ENCODE measurements at places on chromosomes 1 and 21.

DNA sequence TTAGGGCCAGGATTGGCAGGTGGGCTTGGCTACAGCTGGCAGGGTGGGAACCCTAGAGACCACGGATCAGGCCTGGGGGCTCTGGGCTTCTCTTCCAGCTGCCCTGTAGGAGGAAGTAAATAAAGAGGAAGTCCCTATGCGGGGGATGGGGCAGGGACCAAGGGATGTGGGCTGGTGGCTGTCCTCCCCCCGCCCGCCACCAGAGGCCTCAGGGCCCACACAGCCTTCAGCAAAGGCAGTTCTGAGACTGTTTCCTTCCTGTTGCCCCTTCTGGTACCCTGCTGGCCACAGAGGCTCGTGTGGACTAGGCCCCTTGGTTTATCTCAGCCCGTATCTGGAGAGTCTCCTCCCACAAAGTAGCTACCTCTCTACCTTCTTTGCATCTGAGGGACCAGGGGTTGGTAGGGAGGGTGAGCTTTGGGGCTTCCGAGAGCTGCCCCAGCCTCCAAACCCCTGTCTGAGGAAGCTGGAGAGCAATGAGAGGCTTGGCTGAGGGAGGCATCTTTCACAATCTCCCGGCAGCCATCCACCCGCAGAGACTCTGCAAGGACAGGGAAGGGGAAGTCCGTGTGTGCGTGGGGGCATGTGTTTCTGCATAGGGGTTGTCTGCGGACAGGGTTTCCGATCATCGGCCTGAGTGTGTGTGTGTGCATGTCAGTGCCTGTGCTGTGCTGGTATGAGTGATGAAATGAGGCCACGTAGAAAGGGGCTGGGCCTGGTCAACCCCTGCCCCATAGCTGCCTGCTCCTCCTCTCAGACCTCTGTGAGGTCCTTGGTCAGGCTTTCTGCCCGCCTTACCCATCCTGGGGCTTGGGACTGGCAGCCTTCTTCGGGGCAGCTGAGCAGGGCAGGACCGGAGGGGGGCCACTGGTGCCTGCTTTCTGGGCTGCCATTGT is 12.5 kb downstream of the RPS6KA1 start:
- no peak for DNase-seq

DNA sequence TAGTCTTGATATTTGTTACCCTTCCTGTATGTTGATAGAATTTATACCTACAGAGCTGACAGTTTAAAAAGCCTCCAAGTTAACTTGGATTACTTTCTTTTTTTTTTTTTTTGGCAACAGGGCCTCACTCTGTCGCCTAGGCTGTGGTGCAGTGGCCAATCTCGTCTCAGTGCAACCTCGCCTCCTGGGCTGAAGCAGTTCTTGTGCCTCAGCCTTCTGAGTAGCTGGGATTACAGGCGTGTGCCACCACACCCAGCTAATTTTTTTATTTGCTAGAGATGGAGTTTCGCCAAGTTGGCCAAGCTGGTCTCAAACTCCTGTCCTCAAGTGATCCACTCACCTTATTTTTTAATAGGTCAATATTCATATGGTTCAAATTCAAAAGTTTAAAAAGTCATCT is 32.7 kb downstream of the WDTC1 start:
- DNase-seq: no peak

DNA sequence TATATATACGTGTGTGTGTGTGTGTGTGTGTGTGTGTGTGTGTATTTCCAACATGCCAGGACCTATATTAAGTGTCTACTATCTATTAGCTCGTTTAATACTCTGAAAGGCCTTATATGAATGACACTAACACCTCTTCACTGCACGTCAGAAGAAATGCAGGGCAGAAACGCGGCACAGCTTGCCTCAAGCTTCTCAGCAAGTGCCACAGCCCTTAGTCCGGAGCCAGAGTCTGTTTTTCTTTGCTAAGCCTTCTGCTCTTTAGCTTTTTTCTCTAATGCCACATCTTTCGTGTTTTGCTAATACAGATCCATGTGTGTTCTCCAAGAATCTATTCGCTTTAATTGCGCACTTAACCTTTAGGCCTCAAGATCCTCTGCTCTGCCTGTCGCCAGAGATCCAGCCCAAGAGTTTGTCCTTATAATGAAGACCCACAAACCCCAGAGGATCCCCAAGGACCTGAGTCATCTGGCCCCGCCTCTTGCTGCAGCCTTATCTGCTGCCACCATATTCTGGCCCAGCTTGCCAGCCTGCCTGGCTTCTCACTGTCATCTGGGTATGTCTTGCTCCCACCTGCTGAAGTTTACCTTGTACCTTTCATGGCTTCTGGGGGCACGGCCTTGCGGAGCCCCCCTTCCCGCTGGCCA is 2.0 kb upstream of the TRIM58 start:
- DNase-seq: no peak

- DNase-seq: no peak
These were observed 5.3 kb upstream of the RGS7 start for GRCh38 chr1:241362350-241362749.

- DNase-seq: no peak
These were observed 39.7 kb downstream of the EIF2B3 start for GRCh38 chr1:44946725-44947062.

DNA sequence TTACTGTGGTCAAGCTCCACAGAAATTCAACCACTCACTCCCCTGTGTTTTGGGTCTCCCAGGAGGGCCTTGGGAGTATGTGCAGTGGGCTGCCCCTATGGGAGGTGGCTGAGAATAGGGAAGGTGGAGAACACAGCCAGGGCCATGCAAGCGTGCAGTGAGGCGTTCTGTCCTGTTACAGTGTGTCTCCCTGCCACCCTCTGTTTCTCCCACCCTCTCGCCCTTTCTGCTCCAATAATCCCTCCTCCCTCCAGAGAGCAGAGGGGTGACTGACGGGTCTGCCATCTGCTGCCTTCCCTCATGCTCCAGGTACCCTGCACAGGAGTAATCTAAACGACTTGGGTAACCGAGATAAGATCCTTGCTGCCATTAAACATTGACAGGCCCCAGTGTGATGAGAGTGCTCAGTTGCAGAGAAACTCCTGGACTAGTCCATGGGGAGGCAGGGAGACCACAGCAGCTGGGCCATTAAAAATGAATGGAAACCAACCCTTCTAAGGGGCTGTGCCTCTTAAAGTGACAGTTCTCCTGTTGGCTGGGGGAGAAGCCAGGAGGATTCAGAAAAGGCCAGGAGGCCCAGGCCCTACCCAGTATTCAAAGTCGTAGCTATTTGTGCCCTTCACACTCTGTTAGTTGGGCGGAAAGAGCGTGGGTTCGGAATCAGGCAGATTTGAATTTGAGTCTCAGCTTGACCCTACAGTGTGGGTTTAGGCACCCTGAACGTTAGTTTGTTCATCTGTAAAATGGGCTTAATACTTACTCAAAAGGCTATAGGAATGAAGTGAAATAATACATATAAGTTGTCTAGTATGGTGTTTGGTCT is 22.4 kb upstream of the BTG2 start:
- no peak for DNase-seq

GRCh38 chr1:246161626-246162025 is 345.5 kb downstream of the SMYD3 start:
- no peak for DNase-seq
